Effector CD8-positive, alpha-beta T cell (primary cell): ENCODE measurements at places on chromosomes 2 and 18.

DNA sequence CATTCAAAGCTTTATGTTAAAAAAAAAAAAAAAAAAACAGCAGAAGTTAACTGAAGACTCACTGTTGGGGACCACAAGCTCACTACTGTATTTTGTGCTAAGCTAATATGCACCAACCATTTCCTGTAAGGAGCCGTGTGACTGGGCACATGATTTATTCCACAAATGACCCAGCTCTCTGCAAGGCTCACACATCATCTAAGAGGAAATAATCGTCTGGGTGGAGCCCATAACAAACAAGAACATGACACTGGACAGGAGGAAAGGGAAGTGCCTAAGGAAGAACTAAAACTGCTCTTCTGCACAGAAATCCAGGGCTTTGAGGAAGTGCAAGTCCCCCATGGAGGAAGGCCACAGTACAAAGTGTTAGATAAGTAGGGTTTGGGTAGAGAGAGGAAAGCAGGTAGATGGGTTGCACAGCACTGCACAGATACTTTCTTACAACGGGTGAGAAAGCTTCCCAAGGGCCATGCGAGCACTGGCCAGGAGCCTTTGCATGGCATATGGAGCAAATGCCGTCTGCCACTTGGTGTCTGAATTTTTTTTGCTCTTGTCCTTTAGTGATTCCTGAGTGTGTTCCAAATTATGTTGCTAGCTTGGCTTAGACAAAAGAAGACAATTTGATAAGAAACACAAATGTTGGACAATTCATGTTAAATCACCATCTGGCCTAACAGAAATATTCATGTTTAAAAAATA lies 24.4 kb downstream of the NFE2L2 start:
- no peak for DNase-seq

DNA sequence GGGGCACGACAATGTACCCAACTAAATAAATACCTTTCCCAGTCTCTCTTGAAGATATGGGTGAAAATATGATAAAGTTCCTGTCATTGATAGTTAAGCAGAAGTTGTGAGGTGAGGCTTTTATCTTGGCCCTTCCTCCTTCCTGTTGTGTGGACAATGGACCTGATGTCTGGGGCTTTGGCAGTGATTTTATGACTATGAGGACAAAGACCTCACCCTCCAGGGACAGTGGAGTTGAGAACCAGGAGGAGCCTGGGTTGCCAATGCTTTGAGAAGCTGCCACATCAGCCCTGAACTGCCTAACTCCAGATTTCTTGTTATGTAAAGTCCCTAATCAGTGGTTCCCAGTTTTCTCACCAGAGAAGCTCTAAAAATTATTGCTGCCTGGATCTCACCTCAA lies 20.8 kb upstream of the MGAT4A start:
- no peak for DNase-seq

DNA sequence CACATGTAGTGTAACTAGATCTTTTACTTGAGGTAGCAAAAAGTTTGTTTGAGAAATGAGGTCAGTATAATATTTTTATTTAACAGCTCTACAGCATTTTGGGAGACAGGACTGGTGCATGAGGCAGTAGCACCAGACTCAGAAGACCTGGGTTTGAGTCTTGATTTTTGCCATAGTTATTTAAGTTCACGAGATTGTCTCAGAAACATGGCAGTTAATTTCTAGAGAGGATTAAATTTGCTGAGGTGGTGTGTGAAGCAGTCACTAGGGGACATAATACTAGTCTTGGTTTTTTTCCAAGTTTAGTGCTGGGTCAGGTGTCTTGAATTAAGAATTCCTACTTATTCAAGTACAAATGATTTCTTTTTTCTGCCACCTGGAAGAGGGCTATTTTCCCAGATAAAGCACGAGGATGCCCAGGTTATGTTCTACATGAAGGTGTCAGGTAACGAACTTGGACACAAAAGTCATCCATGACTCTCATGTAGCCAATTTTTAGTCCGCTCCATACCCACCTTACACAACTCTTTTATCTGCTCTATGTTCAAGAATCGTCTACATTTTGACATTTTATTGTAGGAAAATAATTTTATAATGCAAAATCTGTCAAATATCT lies 1.4 kb downstream of the MARCHF7 start:
- DNase-seq: no peak

DNA sequence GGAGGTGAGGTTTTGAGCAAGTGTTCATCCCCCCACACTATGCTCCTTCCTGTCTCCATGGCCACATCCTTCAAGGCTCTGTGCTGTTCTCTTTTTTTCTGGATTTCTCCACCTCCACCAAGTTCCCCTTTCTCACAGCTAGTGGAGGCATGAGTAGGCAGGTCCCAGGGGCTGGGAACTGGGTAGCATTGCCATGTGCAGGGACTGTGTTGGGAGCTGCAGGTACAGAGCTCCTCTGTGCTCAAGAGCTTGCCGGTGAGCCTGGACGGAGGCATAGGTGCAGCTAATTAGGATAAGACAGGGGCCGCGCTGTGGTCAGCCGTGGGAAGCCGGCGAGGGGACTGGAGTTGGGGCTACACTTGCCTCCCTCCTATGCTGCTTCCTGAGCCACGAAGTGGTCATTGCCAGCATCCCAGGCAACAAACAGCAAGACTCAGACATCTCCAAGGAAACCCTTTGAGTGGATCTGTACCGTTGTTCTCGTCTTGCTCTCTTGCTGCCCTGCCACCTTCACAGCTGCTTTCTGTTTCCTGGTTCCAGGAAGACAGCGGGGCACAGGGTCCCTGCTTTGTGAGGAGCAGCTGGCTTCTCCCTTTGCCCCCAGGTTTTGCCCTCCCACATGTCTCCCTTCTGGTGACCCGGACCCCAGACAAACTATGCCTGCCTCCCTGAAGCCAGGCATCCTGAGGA lies 36.9 kb downstream of the ATOH8 start:
- no peak for DNase-seq

DNA sequence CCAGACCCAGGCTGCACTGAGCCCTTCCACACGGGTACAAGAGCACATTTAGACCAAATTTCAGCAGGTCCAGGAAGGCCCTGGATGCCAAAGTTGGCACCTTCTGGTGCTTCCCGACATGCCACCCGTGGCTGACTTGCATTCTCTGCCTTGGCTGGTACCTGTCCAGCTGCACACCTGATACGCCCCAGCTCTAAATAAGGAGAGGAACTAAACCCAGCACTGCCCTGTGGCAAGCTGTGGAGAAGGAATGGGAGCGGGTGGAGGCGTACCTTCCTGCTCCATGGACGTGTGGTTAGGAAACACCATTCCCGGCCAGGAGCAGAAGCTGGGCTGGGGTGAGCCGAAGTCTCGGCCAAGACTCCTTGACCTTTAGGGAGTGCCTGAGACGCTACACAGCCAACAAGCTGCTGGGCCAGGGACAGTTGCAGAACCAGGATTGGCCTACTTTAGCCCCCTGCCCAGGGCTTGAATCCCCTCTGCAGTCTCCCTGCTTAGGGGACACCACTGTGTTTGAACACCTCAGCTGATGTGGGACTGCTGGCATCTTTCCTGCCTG lies 86.5 kb upstream of the TAF1B start:
- DNase-seq: no peak
